ENCODE measurements at places on chromosomes 6 and 20. TPM values are rescaled to one million over a fixed set of nuclear protein-coding genes. Genes with fewer than 3 reads are reported as not detected.

The RBBP8NL gene
- total RNA-seq, result 1.1 TPM

The SLC26A8 gene
- 0.69 TPM for total RNA-seq

DNA sequence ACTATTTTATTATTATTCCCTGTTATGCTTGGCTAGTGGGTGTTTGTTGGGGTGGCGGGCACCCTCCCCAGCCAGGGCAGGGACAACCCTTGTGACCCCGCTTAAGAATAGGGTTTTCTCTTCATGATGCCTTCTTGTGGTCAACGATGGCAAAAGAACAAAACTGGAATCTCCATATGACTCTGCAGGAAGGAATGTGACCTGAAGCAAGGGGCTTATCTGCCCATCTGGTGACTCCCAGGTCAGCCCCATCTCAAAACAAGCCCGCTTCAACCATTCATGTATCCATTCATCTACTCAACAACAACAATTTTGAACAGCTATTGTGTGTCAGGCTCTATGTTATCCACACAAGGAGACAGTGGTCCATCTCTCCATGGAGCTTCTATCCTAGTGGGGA lies 30.9 kb upstream of the TGM6 start:
- H3K27ac ChIP-seq, result no peak overlapping the region
- no peak for DNase-seq
- no peaks in the 10 kb centered on the region for H3K36me3 ChIP-seq
- H3K27me3 ChIP-seq, result no peaks in the 10 kb centered on the region
- no peak overlapping the region for H3K4me3 ChIP-seq

DNA sequence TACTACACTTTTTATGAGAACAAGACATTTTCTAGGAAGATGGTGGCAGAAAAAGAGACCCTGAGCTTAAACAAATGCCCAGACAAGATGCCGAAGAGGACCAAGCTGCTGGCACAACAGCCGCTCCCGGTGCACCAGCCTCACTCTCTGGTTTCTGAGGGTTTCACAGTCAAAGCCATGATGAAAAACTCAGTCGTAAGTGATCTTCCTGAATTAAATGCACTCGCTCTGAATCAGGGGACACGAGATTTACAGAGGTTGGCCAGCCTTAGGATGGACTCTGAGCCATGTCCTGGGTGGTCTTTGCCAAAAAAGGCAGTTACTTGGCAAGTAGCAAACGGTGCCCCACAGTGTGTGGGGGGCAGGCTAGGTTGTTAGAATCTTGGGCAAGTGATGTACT lies 423 bp downstream of the PACRG start:
- H3K4me1 ChIP-seq, result peaks cover 7% of the 10 kb centered on the region
- peak overlapping the region; percentile 78 for H3K4me3 ChIP-seq
- H3K36me3 ChIP-seq, result no peaks in the 10 kb centered on the region
- H3K27me3 ChIP-seq, result no peaks in the 10 kb centered on the region
- DNase-seq, result no peak

DNA sequence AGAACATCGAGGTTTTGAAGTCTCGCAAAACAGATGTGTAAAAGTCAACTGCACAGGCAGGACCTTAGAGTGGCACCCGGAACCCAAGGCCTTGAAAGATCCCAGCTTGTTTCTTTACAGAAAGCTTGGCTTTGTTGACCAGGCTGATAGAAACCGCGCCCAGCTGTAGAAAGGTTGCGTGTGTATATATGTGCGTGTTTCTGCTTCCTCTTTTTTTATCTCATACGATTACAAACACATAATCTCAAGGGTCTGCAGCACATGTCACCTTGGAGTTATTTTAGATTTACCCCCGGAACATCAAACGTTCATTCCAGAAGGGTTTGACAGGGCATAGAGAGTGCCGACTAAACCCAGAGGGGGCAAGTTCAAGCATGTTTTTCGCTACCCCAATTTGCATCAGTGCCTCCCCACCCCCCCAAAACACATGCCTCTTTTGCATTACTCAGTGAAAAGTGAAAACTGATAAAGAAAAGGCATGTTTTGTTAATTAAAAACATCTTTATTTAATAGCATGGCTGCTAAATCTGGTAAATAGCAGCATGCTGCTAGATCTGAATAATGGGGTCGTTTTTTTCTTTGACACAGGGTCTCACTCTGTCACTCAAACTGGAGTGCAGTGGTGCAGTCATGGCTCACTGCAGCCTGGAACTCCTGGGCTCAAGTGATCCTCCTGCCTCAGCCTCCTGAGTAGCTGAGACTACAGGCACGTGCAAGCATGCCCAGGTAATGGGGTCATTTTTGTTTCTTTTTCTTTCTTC lies 33.2 kb upstream of the NCOA3 start:
- no peak for DNase-seq
- H3K27me3 ChIP-seq, result no peaks in the 10 kb centered on the region
- no peak overlapping the region for H3K27ac ChIP-seq
- H3K4me3 ChIP-seq, result no peak overlapping the region
- H3K36me3 ChIP-seq, result no peaks in the 10 kb centered on the region
- H3K4me1 ChIP-seq, result peaks cover 27% of the 10 kb centered on the region

DNA sequence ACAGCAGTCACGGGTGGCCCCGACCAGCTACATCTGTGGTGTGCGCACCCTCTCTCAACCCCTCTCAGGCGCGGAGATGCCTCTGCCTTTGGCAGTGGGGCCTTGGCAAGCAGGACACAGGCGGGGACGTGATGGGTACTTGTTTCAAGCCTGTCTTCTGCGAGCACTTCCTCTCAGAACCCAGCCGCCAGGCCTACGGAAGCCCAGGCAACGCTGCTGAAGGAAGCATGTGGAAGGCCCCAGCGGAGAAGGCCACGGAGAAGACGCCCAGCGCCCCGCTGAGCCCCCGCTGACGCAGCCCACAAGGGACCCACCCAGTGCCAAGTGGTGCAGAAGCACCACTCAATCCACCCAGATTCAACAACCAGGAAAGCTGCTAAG lies 13.0 kb downstream of the SERPINB6 start:
- peaks cover 69% of the 10 kb centered on the region for H3K4me1 ChIP-seq
- peak overlapping the region; percentile 82 for H3K27ac ChIP-seq
- peak; percentile 87 for DNase-seq

DNA sequence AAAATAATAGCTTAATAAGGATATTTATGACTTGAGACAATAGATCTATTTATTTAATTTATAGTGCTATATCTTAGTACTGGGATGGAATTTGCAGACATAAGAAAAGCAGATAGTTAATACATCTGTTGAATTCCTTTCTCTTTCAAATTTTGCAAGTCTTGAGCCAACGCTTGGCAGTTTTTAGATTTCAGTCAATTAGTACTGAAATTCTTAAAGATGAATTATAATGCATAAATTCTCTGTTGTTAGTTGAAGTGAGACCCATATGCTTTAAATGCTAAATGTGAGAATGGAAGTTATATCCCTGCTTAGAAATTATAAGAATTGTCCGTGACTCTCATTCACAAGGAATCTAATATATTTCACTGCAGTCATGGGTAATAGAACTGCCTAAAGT lies 225.1 kb upstream of the ADGRB3 start:
- no peaks in the 10 kb centered on the region for H3K4me1 ChIP-seq
- no peak overlapping the region for H3K4me3 ChIP-seq
- no peak overlapping the region for H3K27ac ChIP-seq

DNA sequence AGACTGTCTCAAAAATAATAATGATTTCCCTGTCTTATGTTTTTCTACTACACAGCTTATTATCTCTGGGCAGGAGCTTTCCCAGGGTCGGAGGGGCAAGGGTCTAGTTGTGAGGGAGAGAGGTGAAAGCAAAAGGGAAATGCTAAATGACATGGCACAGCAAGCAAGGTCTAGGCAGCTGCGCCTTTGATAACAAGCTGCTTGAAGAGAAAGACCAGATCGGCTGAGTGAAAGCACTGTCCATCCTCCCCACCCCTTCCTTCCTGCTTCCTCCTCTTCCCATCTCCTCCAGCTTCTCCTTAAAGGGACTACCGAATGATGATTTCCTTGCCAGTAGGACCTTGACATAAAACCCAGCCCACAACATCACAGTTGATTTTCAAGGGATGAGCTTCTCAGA lies 158.1 kb upstream of the AKAP12 start:
- no peak overlapping the region for H3K27ac ChIP-seq
- no peaks in the 10 kb centered on the region for H3K4me1 ChIP-seq
- no peaks in the 10 kb centered on the region for H3K36me3 ChIP-seq
- H3K27me3 ChIP-seq, result no peaks in the 10 kb centered on the region
